ENCODE measurements at places on chromosomes 2 and 18. TPM values are rescaled to one million over a fixed set of nuclear protein-coding genes. Genes with fewer than 3 reads are reported as not detected.

UGT1A4 gene
- total RNA-seq: 4.0 TPM

RGPD4 gene
- total RNA-seq: 0.08 TPM

- DNase-seq: no peak
Observed at GRCh38 chr18:46583711-46584110, 73.3 kb downstream of the LOXHD1 start.

- no peak for DNase-seq
Observed at GRCh38 chr18:59661891-59662701, 35.1 kb downstream of the CCBE1 start.

- DNase-seq: no peak
Observed at GRCh38 chr18:8794156-8794933, 89.0 kb downstream of the MTCL1 start.

GRCh38 chr2:74205596-74205995, 7.2 kb downstream of the MTHFD2 start:
- DNase-seq: peak; percentile 88

AKAIN1 gene
- not detected for total RNA-seq

ALPP gene
- not detected for total RNA-seq

PDIA6 gene
- total RNA-seq: 162 TPM

GRCh38 chr2:225464346-225465025, 65.0 kb downstream of the NYAP2 start:
- no peak for DNase-seq

AGBL5 gene
- 16.1 TPM for total RNA-seq

DOCK10 gene
- total RNA-seq: 11.9 TPM

- no peak for DNase-seq
Observed at GRCh38 chr18:45166341-45166835, 448.9 kb upstream of the SLC14A2 start.

- no peak for DNase-seq
Observed at GRCh38 chr2:102075479-102075878, 67.1 kb upstream of the IL1R1 start.

DNA sequence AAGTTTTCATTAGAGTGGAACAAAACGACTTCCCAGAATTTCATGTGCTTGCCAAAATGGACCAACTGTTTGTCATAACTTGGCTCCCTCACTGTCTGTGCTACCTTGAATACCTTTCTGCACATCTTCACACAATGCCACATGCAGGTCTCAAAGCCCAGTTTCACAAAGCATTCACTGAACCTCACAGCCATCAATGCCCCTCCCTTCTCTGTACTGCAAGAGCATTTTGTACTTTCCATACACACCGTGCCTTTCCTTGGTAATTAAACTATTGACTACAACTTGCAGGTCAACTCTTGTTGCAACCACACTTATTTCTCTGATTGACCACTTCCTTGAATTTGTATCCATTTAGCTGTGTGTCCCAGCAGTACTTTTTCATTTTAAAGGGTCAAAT, 50.5 kb downstream of the PAX3 start:
- DNase-seq: no peak

- DNase-seq: no peak
Observed at GRCh38 chr18:45104049-45104395, 423.3 kb downstream of the SETBP1 start.

DNA sequence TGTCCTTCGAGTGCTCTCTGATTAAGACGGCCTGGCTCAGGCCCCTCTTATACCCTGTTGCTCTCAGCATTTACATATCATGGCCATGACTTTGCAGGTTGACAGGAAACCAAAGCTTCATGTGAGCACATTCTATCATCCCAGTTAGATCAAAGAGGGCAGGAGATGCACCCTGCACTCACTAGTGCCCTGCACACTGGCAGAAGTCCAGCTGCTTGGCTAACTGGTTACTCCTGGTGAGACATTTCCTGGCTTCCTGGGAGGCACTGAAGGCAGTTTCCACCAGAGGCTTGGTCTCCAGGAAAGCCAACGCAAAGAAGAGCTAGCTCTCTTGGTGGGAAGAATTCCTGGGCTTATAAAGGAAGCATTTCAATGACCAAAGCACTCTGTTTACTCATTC, 66.3 kb downstream of the LIPG start:
- peak; percentile 29 for DNase-seq

DNA sequence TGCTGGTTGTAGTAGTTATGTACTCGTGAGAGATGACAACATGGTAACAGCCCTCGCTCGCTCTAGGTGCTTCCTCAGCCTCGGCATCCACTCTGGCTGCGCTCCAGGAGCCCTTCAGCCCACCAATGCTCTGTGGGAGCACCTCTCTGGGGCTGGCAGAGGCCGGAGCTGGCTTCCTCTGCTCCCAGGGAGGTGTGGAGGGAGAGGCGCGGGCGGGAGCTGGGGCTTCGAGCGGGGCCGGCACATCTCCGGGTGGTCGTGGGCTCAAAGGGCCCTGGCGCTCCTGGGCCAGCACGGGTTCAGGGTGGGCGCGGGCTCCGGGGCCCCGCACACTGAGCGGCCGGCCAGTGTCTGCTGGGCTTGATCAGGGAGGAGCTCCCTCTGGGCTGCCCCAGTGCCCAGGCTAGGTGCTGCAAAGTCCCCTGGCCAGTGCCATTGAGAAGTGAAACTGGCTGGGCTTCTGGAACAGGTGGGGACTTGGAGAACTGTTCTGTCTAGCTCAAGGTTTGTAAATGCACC, 1012.1 kb downstream of the CNTNAP5 start:
- DNase-seq: no peak

- no peak for DNase-seq
Observed at GRCh38 chr18:11156978-11157377, 7.6 kb upstream of the PIEZO2 start.

- DNase-seq: no peak
Observed at GRCh38 chr2:188511346-188511745, 219.7 kb downstream of the GULP1 start.

DNA sequence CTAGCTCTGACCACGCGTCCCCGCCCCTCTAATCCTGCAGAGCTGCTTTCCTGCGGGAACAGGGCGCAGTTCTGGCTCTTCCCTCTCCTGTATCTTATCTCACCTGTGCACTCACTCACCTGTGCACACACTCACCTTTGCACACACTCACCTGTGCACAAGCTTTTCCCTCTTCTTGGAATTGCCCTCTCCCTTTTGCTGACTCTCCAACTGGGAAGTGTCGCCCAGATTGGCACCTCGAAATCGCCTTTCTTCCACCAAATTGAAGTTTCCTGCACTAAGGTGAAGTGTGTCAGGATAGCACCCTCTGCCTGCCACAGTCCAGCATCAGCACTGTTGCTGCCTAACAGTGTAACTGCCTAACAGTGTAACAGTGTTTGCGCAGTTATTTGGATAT, 566 bp upstream of the CMPK2 start:
- DNase-seq: peak; percentile 44

ABCG8 gene
- total RNA-seq: 0.53 TPM

DNA sequence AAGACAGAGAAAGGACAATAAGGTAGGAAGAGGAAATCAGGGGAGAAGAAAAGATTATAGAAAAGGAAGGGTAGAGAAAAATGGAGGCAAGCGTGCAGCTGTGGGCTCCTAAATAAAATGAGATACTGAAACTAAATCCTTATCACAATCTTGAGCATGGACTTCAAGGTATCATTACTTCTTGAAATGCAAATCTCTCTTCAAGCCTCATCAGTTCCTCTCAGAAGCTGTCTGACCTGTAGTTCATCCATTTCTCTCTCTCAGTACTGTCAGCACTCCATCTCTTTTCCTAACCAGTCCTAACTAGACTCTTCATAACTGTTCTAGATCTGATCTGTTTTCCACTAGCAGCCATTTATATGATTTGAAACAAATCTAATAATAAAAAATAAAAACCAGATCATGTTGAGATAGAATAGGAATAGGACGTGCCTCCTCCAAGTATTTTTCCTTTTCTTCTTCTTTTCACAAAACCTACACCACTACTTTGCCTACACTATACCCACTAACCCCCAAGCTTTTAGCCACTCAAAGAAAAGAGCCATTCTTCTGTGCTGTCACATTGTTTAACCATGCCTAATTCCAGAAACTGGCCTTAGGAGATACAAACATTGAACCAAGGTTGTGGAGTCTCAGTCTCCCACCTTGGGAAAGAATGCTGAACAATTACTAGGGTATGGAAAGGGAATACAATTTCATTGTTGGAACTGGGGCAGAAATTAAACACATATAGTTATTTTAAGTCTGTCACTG, 21.1 kb downstream of the BABAM2 start:
- no peak for DNase-seq
